Esophagus muscularis mucosa (tissue), 4 donors: ENCODE measurements at places on chromosomes 12 and 14. TPM values are rescaled to one million over a fixed set of nuclear protein-coding genes. Genes with fewer than 3 reads are reported as not detected.
A peak's percentile ranks its signal among the peaks of the same experiment; 100 is the strongest.

- no peak for DNase-seq
Observed at GRCh38 chr14:104374718-104375080, 204.9 kb upstream of the C14orf180 start.

GRCh38 chr12:24820872-24821271 is 128.0 kb downstream of the BCAT1 start:
- no peak for DNase-seq

GRCh38 chr12:111451649-111452129 is 46.0 kb downstream of the SH2B3 start:
- peak; percentile 68 for DNase-seq

DNA sequence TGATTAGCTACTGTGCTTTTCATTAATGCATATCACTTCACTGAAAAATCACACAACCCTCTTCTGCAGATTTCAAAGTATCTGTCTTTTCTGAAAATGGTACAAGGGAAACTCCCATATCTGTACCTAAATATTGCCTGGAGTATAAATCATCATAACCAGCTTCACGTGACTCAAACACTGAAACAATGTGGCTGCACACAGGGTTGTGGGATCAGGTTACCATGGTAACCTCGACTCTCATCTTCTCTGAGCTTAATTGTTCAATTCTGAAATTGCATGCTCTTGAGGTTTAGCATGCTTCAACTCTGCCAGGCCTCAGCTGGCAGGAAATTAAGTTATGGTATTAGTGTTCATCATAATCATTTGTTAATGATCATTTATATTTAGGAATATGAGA is 77.5 kb upstream of the CPSF6 start:
- DNase-seq: no peak

GRCh38 chr12:132329036-132329719 is at the start of gene GALNT9:
Gene GALNT9 (minus strand): TSS chr12:132329589. CDS start chr12:132329203, 386 bp downstream.
- no peak for DNase-seq

- DNase-seq: no peak
Observed at GRCh38 chr14:50666772-50667683, 1.1 kb downstream of the SAV1 start.

DNA sequence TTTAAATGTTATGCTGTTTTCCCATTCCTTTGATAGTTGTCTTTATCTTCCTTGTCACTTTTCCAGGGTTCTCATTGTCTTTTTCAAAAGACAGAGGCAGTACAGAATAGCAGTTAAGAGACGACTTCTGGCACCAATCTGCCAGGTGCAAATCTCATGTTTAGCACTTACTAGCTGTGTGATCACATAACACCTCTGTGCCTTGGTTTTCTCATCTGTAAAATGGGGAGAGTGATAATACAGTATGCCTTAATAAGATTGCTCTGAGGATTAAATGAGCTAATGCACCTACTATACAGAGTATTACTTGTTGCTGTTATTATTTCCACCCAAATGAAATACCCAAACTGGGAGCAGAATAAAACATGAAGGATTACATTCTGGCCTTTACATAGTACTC is 4.8 kb downstream of the GPR135 start:
- no peak for DNase-seq

DNA sequence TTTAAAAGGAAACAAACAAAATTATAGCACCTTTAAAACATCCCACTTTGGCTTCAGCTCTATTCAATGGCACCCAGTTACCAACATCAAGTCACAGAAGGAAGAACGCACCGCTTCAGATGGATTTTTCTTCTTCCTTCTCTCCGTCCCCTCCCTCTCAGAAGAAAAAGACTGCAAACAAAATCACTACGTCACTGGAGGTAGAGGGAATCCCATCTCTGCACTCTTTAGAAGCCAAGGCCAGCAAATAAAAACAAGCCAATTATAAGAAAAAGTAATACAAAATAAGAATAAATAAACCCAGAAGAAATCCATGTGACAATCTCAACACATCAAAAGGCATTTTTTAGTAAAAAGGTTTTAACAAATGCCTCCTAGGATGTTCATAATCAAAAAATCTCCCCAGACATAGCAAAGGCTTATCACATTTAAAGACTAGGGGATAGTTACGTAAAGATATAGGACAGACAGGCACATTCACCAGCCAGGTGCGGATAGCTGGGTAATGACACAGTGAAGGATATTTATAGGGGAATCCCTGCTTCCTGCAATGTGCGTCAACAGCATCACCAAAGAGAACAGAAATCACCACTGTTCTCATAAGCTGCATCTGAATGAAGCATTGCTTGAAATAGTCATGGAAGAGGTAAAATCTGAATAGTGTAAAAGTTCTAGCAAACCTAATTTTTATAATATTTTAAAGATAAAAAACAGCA is 89.4 kb downstream of the R3HDM2 start:
- DNase-seq: no peak

DNA sequence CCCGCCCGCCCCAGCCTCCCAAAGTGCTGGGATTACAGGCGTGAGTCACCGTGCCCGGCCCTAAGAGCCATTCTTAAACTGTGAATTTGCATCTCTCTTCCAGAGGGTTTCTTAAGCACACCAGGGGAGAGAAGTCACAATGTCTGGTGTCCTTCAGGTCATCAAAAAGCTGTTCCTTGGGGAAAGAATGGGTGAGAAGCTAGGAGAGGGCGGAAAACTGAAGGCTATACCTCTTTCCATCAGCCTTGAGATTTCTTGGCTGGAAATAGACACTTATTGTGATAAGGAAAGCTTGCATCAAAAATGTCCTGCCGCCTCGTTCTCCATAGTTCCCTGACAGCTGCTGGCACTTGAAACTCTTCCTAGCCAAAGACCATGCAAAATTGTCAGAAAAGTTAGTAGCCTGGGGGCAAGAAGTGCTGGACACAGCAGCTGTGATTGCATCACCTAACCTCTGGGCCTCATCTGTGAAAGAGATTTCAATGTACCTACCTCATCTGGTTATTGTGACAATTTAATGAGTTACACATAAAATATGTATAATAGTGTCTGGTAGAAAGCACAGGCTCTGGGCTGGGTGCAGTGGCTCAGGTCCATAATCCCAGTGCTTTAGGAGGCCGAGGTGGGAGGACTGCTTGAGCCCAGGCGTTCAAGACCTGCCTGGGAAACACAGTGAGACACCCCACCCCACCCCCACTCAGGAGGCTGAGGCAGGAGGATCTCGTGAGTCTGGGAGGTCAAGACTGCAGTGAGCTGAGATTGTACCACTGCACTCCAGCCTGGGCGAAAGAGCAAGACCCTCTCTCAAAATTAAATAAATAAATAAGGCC is 9.7 kb upstream of the UBC start:
- no peak for DNase-seq

- no peak for DNase-seq
Observed at GRCh38 chr12:23585782-23586163, 363.7 kb downstream of the SOX5 start.

DNA sequence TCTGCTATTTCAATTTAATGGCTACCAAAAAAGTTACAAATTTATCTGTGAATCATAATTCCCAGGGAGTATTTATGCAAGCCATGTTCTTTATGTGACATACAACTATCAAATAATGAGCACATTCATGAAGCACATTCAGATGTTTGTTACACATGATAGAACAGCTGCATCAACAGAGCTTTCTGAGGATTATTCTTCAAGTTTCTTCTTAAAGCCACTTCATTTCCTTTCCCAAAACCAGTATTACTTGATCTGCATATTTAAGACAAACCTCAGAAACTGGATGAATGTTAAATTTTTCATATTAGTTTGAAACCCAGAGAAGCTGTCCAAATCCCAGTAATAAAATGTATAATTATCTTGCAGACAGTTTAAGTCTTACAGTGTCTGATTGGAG is 73.6 kb upstream of the SOX5 start:
- no peak for DNase-seq

GRCh38 chr12:27814851-27815591 is 35.0 kb upstream of the MANSC4 start:
- no peak for DNase-seq

DNA sequence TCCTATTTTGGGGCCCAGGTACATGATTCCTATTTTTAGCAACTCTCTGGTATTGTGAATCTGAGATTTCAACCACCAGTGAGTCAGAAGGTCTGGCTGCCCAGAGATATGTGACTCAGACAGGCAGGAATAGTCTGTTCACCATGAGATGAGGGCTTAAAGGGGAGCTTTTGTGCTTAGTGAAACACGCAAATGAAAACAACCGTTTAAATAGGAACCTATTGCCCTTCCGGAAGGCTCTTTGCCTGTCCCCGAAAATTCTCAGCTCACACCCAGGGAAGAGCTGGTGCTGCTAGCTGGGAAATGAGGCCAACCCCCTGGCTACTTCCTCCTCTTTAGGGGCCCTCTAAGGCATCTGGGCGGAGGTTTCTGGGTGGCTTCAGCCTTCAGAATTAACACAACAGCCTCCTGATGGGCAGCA is 283.6 kb downstream of the CACNA1C start:
- no peak for DNase-seq

GRCh38 chr12:29228474-29229157 is 79.5 kb downstream of the FAR2 start:
- DNase-seq: no peak

DNA sequence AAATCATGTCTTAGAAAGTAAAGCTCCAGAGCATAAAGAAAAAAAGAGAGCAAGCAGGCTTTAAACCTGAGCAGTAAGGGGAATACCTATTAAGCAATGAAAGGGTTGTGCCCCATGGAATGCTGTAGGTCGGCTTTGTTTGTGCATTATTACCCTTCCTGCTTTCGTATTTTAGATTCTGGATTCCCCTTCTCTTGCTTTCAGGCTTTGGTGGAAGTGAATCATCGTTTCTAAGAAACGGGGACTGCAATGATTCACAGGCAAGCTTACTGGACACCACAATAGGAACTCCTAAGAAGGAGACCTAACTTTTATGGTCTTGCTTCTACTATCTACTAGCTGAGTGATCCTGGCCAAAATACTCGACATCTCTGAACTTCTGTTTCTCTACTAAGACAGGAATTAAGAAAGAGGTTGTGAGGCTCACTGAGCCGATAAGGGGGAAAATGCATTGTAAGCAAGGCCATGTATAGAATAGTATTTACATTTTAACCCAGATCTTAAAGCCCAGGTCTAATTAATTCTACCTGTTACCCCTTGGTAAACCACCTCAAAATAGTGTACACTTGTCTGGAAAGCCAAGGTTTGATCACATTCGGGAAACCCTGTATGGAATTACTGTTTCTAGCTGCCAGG is 1.2 kb upstream of the BMAL2 start:
- DNase-seq: no peak

GRCh38 chr12:52186118-52186840 is 5.5 kb downstream of the KRT80 start:
- no peak for DNase-seq

Gene FAM186B
- under 0.01 TPM for total RNA-seq

Gene NKX2-8
- total RNA-seq: not detected

Gene ATP2B1
- 16.0 TPM for total RNA-seq

Gene GPR68
- total RNA-seq: 9.1 TPM

Gene KRT8
- total RNA-seq: 508 TPM

Gene B4GALNT3
- 0.71 TPM for total RNA-seq

Gene BDKRB1
- 7.0 TPM for total RNA-seq
